ENCODE measurements at places on chromosomes 6 and 20.
A peak's percentile ranks its signal among the peaks of the same experiment; 100 is the strongest.

GRCh38 chr20:16692009-16692408 lies 37.8 kb upstream of the SNRPB2 start:
- DNase-seq, result no peak

GRCh38 chr6:146111881-146112450 lies 83.1 kb downstream of the GRM1 start:
- no peak for DNase-seq

DNA sequence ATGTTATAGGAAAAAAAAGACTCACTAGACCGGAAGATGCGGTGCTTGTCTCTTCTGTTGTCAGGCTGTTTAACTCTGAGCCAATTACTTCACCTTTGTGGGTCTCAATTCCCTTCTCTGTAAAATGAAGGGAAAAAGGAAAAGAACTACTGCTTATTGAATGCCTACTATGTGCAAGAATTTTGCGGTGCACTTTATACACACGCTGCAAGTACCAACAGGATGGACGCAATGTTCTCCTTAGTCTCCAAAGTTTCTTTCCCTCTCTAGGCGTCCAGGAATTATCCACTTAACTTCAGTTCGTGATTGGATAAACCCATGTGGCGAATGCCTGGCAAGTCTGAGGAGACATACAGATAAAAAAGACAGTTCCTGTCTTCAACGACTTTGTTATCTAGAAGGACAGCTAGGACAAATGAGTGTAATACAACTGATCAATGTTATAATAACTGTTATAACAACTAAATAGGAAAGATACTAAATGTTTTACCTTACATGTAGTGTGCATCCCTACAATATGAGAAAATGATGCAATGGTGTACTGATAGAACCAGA lies 69.0 kb upstream of the JARID2 start:
- no peak for DNase-seq

DNA sequence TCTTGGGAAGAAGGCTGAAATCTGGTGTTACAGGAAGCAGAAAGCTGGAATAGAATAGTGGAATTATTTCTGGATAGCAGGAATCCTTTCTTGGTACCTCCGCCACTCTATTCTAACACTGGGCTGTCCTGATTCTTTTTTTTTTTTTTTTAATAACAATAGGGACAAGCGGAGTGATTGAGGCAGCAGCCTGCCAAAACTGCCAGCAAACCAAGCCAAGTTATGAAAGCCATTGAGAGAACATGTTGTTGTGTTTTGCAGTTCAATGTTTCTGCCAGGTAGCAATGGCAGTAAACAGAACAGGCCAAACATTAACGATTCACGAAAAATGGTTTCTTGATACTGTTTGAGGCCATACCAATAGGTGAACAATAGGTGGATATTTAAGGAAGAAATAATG lies 47.1 kb downstream of the SLC26A8 start:
- DNase-seq, result peak; percentile 2

- DNase-seq, result peak; percentile 19
Observed at GRCh38 chr6:96604420-96604819, 41.5 kb downstream of the FHL5 start.

GRCh38 chr6:35264550-35265274 lies 5.2 kb downstream of the ZNF76 start:
- DNase-seq, result no peak

GRCh38 chr6:16239798-16240123 lies 1.4 kb downstream of the GMPR start:
- DNase-seq, result no peak

DNA sequence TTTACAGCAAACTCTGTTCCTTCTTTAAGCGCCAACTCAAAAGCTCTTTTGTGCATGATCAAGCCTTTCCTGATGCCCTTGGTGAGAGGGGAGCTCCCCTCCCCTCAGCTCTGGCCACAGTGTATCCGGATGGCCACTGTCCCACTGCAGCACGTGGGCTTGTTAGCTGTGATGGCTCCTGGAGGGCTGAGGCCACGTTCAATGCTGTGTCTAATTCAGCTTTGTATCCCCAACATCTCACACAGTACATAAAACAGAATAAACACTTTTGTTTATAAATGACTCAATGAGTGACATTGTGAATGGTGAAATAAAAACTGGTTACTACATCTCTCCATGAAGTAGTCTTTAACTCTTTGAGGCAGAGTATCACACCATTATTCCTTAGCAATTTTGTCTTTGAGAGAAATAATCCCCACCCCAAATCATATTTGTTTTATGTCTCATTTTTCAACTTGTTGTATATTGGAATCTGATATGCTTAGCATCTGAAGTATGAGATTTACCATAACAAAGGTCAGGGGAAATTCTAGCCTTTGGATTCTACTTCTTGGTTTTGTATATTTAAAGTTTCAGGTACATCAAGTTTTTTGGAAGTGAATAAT lies 44.5 kb downstream of the EDN1 start:
- DNase-seq, result no peak

DNA sequence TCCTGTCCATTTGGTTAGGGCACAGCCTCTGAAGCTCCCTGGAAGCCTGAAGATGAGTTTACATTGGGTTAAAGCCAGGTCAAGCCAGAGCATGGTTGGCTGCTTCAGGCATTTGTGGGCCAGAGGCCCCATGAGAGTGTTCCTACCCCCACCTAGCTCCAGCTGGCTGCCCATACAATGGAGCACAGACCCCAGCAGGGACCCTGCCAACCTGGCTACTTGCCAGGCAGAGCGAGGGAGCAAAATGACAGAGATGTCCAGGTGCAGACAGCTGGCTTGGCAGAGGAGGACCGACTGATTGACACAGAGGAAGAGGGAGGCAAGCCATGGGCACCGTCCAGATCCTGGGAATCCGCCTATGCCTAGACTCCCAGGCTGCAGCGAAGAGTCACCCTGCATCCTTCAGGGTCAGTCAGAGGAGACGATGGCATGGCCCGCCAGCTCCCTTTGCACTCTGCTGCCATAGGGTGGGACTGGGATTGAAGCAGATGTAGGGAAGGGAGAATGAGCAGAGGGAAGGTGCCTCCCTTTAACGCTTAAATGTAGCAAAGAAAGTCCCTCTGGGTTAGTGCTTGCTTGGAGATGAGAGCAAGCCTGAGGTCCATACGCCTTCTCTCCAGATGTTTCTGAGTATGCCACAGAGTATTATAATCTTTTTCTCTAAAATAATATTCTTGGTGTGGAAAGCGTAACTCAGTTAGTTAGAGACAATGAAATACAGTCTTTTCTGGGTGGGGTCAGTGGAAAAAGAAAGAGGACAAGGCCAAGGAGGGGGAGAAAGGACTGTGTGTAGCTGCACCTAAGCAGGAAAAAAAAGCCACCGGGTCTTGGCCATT lies 77.6 kb upstream of the FYN start:
- DNase-seq, result peak; percentile 96

DNA sequence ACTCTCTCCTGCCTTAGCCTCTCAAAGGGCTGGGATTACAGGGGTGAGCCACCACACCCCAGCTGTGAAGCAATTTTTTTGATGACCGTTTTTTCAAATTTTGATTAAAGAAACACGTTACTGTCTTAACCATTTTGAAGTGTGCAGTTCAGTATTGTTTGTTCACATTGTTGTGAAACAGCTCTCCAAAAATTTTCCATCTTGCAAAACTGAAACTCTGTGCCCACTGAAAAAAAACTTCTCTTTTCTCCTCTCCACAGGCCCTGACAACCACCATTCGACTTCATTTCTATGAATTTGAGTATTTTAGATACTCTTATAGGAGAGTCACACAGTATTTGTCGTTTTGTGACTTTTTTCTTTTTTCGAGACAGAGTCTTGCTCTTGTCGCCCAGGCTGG lies 53.9 kb downstream of the ECT2L start:
- no peak for DNase-seq

DNA sequence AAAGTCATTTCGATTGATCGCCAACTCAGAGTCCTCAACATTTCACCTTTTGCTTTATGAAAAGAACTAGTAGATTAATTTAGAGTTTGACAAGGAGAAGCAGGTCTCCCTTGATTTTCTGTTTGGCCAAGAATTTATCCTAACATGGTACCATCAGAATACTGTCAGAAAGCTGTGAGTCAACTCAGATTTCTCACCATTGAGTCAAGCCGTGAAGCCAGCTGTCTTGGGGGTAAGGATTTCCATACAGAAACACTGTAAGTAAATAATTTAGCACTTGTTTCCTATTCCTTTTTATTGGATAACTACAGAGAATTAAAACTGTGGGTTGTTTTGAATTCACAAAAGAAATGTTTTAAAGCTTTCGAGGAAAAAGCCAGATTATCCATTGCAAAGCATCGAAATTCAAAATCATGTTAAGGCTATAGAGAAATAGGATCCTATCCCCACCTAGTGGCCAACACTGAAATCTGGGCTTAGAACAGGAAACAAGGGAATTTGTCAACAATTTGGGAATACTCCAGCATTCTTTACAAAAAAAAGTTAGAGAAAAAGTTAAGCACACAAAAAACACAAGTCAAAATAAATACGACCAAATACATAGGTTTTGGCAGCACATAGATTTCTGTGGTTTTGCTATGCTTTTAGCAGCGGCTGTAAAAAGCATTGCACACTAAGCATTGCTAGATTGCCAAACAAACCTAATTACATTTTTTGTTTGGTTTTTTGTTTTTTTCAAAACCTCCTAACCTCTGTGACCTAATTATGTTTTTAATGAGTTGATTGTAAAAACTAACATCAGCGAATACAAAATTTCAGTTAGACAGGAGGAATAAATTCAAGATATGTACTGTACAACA lies 44.2 kb downstream of the COL11A2 start:
- peak; percentile 16 for DNase-seq

GRCh38 chr6:117840541-117840983 lies 66.5 kb upstream of the SLC35F1 start:
- peak; percentile 29 for DNase-seq

DNA sequence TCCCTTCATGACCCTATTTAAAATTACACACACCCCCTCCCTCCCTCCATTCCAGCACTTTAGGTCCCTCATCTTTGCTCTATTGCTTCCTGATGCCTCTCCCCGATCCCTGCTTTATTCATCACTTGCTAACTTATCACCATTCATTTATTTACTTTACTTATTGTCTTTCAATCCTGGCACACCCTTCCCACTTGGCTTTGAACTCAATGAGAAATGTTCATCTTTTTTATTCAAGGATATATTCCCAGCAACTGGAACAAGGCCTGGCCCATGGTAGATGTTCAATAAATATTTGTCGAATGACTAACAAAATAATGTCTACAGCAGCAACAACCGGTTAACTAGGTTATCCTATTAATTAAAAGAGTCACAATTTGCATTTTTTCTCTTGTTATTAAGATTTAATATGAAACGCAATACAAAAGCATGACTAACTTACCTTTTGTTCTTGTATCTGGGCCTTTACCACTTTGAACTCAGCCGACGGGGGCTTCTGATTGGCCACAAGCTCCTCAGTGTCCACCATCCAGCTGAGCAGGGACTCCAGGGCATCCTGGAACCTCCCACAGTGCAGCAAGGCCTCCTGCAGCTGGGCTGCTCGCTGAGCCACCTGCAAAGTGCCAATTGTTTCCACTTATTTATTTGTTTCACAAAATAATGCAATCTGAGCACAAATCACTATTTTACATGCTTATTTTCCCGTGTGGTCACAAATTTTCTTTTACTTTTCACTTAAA lies 107.8 kb downstream of the DST start:
- DNase-seq, result no peak

DNA sequence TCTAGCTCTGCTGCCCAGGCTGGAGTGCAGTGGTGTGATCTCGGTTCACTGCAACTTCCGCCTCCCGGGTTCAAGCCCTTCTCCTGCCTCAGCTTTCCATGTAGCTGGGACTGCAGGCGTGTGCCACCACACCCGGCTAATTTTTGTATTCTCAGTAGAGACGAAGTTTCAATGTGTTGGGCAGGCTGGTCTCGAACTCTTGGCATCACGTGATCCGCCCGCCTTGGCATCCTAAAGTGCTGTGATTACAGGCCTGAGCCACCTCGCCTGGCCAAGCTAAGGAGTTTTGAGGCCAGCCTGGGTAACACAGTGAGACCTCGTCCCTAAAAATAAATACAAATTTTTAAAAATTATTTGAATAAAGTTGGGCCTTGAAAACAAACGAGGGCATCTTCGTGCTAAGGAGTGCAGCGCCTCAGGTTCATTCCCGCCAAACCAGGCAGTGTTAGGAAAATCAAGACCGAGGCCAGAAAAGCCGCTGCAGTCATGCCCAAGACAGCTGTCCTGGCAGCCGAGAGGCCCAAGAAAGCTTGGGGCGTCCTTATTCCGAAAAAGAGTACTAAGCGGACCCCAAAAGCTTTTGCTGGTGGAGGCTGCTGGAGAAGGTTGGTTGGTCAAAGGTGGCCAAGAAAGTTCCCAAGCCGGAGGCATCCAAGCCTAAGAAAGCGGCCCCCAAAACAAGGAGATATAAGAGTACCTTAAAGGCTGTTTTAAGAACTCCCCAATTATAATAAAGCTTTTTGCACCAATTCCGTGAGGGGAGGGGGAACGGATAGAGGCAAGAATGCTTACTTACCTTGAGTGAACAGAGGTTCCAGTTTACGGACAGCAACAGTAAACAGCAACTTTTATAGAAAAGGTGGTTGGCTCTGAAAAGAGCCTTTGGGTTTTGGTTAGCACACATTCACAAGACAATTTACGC lies 109.0 kb downstream of the HFE start:
- no peak for DNase-seq

GRCh38 chr6:109282756-109283155 lies 99.5 kb downstream of the CD164 start:
- no peak for DNase-seq

DNA sequence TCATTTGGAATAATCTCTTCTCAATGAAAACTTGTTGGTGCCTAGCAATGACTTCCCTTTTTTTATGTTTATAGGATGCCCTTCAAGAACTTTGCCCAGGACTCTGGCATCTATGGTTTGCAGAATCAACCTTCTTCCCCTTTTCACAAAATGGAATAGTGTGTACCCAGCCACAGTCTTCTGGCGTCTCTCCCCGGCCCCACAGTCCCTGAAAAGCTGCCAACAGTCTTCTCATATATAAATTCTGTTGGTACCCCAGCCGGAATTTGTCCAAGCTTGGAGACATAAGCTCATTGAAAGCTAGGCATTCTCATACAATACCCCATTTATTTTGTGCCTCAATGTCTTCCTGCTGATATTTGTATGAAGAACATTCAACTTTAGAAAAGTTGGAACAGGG lies 26.4 kb upstream of the MCM3 start:
- no peak for DNase-seq

GRCh38 chr6:125853756-125854155 lies 63.0 kb downstream of the NCOA7 start:
- no peak for DNase-seq

- DNase-seq, result no peak
Observed at GRCh38 chr20:37938181-37938750, 35.3 kb downstream of the VSTM2L start.

GRCh38 chr6:57013521-57013926 lies 33.0 kb upstream of the KIAA1586 start:
- no peak for DNase-seq

DNA sequence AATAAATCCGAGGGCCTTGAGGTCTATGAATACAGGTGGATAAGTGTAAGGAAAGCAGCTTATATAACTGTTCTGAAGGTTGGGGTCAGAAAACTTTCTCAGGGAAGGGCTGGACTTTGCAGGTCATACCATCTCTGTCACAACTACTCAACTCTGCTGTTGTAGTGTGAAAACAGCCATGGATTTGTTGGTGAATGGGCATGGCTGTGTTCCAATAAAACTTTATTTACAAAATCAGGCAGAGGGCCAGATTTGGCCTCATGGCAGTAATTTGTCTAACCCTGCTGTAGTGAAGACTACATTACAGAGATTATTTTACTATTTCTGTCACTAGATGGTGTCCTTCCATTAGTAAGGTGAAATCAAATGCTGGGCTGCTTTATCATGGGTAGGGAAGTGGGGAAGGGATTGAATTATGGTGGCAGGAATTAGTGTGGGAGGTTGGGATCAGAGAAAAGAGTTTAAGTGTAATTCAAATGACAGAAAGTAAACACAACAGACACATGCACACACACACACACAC lies 409.6 kb upstream of the CHD6 start:
- DNase-seq, result peak; percentile 54

GRCh38 chr6:143553337-143553736 lies 41.8 kb upstream of the FUCA2 start:
- DNase-seq, result no peak

Measured in NCI-H1092 treated with DMSO at 0.1 percent for 48 hours (cell line).